ENCODE measurements at places on chromosomes 11 and 22.

GRCh38 chr11:113675565-113675964 is 30.5 kb downstream of the TMPRSS5 start:
- DNase-seq = no peak

DNA sequence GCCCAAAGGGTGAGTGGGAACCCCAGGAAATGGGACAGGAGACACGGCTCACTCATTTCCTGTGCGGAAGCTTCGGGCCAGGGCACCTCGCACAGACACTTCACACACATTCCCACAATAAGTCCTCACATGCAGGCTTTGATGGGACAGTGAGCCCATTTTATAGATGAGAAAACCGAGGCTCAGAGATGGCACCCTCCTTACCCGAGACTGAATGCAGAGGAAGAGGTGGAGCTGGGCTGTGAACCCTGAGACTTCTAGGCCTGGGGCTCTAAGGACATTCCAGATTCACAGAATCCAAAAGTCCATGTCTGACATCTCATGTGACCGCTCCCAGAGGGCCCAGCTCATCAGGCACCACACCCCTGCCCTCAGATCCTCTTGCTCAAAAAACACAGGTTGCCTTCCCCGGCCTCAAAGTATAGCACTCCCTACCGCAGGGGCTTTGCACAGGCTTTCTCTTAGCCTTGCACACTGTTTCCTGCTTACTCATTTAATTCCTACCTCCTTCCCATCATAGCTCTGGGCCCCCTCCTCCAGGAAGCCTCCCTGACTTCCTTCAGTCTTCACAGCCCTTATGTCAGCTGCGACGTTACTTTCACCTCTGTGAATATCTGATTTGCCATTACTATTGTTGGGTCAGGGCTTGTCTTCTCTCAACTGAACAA is 57.1 kb upstream of the TCF20 start:
- no peak for DNase-seq

DNA sequence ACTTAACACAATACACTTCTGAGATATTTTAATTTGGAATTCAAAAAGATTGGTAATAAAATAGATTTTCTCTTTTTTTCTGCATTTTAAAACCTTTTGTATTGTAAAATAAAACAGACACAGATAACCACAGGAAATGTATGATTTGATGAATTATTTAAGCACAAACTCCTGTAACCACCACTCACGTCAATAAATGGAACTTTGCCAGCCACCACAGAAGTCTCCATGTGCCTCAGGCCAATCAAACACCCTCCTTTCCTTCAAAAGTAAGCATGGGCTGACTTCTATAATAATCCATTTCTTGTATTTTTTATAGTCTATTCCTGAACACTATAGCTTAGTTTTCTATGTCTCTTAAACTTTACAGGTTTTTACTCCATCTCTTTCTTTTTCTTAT is 721.7 kb downstream of the DLG2 start:
- peak; percentile 10 for DNase-seq

- no peak for DNase-seq
These were observed 24.0 kb upstream of the TMEM191C start for GRCh38 chr22:21443057-21443734.

- DNase-seq = no peak
These were observed 505.3 kb downstream of the OPCML start for GRCh38 chr11:133026952-133027351.

- peak; percentile 7 for DNase-seq
These were observed 17.4 kb downstream of the LIMK2 start for GRCh38 chr22:31229402-31230079.

GRCh38 chr22:37547251-37547741 is 13.0 kb upstream of the CDC42EP1 start:
- no peak for DNase-seq

- no peak for DNase-seq
These were observed 37.3 kb upstream of the TECTA start for GRCh38 chr11:121063728-121064127.

DNA sequence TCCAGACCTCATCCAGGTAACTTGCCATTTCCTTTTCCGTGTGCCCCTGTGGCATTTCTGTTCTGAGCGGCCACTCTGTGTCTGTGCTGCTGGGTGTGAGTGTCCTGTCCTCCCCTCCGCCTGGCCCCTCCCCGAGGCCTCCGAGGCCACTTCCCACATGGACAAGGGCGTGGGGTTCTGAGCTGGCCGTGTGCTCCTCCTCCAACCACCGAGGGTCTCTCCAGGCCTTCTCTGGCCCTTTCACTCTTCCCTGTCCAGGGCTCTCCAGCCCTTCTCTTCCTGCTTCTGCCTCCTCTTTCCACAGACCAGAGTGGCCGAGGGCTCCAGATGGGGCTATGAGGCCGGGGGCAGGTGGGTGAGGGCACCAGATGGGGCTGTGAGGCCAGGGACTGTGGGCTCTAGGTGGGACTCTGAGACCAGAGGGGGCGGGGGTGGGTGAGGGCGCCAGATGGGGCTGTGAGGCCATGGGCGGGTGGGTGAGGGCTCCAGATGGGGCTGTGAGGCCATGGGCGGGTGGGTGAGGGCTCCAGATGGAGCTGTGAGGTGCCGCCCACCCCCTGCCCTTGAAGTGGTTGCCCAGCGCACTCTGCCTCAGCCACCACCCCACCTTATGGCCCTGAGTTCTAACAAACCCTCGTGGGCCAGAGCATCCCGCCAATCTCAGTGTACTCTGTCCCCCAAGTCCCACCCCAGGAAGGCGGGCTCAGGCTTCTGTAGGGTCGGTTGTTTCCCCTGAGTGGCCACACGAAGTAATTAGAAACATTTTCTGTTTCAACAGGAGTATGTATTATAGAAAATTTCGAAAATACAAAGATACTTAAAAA is 24.1 kb downstream of the PTDSS2 start:
- DNase-seq = no peak

- peak; percentile 45 for DNase-seq
These were observed 36.0 kb upstream of the CSNK1E start for GRCh38 chr22:38353142-38353629.

DNA sequence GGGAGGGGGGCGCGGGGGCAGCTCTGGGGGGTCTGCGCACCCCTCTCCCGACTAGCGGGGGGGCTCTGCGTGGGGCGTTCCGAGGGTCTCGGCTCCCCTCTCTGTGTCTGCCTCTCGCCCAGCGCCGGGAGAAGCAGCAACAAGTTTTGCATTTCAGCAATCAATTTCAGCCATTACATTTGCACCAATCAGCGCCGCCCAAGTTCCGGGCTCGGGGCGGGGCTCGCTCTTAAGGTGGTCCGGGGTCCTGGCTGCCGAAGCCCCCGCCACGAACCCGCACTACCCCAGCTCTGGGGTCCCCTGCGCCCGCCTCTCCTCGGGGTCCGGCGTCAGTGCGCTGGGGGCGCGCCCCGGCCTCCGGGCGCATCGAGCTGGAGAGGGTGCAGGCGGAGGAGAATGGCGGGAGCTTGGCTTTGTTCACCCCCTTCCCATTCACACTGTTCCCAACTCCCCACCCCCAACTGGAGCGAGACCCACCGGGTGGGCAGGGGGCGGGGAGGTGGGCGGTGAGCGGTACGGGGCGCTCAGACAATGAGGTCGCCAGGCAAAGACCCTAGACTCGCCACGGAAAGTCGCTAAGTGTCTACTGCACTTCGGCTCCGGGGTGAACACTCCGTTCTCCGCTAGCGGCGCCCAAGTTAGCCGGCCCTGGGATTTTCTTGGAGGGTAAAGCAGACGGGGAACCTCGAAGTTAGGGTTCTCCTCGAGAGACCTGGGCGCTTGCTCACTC is at the start of gene MN1:
MN1 (minus strand) TSS at position 141 of the 730 bp plus-strand sequence. CDS start 1,213 bp downstream, outside the sequence.
- peak; percentile 13 for DNase-seq

DNA sequence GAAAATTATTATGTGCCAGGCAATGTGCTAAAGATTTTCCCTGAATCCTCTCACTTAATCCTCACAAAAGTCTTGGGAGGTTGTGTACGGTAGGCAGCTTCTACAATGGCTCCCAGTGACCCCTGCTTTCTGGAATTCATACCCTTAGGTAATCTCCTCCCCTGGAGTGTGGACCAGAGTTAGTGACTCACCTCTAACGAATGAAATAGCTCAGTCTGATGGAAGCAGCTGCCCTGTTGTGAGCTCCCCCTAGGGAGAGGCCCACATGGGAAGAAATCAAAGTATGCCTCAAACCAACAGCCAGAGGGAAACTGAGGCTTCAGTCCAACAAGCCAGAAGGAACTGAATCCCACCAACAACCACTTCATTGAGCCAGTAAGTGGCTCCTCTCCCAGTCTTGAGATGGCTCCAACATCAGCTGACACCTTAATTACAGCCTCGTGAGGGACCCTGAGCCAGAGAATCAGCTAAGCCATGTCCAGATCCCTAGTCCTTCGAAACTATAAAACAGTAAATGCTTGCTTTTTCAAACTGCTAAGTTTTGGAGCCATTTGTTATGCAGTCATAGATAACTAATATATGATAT is 98.9 kb upstream of the ISX start:
- no peak for DNase-seq

GRCh38 chr22:41345807-41346335 is 35.9 kb upstream of the TEF start:
- DNase-seq = no peak

DNA sequence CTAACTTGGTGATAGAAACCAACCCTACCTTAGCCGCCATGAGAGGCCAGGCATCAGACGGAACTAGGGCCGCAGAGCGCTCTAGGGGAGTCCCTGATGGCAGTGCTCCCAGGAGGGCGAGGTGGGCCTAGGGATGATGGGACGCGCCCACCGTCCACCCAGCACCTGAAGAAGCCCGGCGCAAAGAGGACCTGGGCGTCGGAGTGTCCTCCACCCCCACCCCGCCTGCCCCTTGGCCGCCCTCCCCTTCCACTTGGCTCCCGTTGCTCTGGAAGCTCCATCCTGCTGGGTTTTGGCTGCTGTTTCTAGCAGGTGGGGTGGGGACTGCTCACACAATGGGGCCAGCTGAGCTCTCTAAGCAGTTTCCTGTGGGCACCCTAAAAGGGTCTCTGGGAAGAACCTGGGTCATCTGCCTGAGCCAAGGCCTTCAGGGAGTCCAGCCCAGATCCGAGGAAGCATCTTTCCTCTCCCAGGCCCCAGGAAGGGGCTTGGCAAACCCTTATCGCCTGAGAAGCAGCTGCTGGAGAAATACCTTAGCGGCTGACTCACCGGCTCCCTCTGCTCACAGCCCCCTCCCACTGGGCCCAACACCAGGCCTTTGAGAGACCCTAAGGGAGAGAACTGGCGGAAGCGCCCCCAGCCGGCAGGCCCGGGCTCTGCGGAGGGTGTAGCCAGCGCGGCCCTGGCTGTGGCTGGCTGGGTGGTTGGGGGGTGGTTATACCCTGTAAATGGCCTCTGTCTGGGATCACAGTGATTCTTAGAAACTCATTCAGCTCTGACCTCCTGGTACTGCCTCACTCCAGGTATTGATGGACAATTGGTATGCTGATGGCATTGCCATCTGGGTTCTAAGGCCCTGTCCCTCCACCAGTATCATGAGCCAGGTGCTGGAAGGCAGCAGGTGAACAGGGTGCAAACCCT is 19.3 kb downstream of the CREB3L1 start:
- DNase-seq = no peak

DNA sequence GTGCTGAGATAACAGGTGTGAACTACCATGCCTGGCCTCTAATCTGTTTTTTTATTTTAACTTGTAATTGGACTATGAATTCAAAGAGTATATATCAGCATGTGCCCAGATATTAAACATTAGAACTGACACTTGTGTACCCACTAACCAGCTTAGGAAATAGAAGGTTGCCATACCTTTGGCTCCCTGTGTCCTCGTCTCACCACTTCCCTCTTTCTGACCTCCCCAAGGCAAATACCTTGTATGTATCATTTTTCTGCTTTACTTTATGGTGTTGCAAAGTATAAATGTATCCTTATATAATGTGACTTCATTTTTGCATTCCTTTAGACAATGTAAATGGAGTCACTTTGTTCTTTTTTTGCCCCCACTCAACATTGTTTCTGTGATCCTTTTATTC is 9.1 kb downstream of the PPP6R3 start:
- DNase-seq = no peak

GRCh38 chr11:46457659-46458424 is 66.3 kb upstream of the CHRM4 start:
- DNase-seq = no peak

DNA sequence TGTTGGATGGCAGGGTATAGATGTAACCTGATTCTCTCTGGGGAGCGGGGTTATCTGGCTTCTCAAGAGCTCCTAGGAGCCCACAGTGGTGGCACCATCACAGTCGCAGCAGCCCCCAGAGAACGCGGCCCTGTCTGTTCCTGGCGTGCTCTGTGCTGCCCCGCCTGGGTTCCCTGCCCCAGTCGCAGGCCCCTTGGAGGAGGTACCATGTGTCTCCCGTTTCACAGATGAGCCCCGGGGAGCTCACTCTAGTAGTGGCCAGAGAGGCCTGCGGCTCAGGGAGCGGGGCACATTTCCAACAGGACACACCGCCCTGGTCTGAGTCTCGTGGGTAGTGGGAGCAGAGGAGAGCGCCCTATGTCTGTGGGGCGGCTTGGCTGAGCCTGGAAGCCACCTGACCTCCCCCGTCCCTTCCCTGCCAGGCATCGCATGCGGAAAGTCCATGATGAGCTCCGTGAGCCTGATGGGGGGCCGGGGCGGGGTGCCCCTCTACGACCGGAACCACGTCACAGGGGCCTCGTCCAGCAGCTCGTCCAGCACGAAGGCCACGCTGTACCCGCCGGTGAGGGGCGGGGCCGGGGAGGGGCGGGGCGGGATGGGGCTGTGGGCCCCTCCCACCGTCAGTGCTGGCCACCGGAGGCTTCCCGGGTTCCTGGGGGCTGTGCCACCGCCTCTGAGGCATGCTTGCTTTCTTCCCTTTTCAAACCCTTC is 21.0 kb upstream of the PPP6R3 start:
- no peak for DNase-seq

DNA sequence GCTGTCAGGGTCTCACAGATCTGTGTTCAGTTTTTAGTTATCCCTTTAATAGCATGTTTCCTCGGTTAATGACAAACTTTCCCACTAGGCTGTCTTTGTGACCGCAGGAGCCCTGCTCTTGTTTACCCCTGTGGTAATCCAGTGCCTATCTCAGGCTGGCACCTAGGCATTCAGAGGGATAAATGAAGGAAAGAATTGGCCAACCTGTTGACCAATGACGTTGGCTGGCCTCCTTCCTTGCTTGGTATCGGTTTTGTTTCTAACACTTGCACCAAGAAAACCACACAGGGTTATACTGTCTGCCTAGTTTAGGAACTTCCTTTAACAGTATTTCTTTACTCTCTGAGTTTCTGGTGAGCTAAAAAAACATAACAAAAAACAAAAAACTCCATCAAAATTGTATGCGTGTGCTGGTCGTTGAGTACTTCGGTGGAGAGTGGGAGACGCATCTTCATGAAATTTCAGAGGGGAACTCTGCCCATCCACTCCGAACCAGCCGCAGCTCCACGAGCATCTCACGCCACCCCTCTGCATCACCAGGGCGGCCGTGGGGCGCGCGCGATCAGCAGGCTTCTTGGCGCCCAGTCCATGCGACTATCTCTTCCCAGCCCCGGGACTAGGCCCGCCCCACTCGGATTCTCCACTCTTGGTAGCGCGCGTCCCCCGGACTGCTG is 563 bp upstream of the ENDOD1 start:
- no peak for DNase-seq

DNA sequence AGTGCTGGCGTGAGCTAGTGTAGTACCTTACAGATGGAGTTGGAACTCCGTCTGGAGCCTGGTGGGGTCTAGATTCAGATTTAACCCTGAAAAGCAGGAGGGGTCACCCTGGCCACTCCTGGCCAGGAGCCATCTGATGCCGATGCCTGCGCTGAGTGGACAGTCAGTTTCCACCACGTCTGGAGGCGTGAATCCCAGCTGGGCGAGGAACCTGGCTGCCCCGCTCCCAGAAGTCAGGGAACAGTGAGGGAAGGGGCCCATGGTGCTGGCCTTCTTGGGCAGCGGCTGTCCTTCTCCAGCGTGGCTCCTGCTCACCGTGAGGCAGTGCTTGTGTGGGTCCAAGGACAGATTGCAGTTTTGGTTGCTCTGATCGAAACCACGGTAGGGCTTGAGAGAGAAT is 76.3 kb downstream of the PARVB start:
- DNase-seq = no peak

All from NCI-H1417 (cell line).